ENCODE measurements at places on chromosomes 4 and X.

GRCh38 chr4:59698041-59698440, 1502.1 kb upstream of the ADGRL3 start:
- DNase-seq: no peak

DNA sequence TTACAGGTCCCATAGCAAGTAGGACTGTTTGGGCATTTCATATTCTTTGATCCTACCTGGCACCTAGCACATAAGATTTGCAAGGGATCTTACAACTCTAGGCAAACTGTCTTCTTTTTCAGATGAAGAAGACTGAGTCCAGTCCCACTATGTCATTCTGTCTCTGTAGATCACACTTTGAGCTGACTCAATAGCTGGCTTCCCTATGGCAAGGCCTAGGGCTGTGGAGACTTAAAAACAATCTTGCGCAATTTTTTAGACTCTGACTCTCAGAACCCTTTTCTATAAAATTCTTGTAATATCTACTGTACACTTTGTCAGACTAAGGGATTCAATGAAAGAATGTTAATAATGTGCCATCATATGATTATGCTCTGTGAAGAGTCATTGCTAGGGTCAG, 26.7 kb downstream of the OTC start:
- no peak for DNase-seq

GRCh38 chr4:2767705-2768074, 11.6 kb upstream of the TNIP2 start:
- DNase-seq: no peak

DNA sequence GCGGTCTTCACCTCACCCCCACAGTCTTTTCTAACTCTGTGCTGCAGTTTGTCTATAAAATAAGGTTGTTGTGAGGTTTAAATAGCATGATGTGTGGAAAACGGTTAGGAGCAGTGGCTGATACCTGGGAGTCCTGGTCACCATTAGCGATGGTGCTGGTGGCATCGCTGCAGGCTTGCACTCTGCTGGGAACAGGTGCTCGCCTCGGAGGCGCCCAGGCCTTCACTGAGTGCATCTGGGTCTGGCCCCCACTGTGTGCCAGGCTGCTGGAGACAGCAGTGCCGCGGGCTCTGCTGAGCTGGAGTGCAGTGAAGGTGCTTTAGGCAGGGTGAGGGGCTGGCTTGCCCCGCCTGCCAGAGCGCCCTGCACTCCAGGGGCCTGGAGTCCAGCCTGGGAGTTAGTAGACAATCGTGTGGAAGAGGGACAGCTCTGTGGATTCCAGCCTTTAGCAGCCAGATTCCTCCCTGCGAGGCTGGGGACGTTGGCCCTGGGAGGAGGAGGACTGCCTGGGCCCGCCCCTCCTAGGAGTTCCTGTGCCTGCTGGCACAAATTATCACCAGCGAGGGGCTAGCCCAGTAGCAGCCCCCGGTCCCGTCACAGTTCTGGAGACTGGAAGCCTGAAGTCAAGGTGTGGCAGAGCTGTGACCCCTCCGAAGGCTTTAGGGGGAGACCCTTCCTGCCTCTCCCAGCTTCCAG, 7.3 kb downstream of the RGS12 start:
- no peak for DNase-seq

DNA sequence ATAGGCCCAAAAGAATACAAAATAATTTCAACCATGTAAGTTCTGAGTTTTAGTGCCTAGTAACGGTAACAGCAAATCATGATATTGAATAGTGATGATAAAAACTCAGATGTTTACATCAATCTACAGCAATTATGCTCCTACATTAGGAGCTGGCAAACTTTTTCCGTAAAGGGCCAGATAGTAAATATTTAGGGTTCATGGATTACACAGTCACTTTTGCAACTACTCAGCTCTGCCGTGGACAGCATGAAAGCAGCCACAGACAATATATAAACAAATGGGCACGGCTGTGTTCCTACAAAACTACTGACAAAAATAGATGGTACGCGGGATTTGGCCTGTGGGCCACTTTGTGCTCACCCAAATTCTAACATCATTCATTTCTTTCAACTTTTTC, 167.8 kb upstream of the NAP1L5 start:
- no peak for DNase-seq

DNA sequence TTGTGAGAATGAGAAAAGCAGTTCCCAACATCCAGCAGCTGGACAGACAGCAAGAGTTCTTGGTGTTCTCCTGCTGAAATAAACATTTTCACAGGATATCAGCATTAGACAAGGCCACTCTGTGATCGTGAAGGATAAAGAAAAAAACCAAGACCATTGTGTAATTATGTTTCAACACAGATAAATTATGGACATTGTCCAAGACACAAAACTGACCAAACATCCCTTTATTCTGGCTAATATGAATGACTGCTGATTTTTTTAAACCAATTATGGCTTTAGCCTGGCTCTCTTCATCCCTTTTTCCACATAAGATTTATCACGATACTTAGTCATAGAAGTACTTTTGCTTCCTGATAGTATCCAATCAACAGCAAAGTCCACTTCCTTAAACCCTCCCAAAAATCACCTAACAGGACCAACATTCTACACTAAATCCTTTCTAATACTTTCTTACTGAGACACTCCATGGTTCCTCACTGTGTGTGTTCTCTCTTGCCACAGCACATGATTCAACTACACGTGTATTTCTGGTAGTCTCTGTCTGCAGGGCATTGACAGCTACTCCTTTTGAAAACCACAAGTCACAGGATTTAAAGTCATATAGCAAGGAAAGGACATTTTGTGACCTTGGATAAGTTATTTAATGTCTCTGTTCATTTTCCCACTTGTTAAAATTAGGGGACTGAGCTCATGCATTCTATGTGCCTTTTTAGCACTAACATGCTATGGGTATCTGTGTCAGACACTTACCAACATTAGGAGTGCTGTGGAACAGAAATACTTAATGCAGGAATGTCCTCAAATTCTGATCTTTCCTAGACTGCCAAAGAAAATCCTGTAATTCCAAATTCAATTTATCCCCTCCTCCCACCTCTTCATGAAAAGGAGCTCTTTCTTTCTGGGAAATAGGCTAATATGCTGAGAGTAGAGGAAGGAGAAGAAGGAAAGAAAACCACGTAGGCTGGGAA, 137.2 kb upstream of the PGRMC2 start:
- no peak for DNase-seq

- DNase-seq: no peak
Observed at GRCh38 chrX:43513085-43513484, 143.0 kb upstream of the MAOA start.

DNA sequence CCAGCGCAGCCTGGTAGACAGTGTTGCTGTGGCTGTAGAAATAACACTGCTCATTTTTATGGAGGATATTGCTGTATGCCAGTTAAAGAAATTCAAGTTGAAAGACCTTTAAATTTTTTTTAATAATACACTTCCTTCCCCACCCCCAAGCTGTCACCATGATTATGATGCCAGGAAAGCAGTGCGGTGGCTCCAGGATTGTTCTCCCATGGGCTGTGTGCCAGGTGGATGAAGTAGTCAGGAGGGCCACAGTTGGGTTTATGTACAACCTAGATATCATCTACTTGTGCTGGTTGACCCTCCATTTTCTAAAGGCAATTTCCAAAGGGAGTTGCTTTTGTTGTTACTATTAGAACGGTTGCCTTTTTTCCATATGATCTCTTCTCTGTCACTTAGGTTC, 136.6 kb downstream of the AFF1 start:
- DNase-seq: no peak

- DNase-seq: no peak
Observed at GRCh38 chrX:19954335-19955096, 36.3 kb downstream of the BCLAF3 start.

GRCh38 chr4:14400307-14400706, 602.0 kb upstream of the CPEB2 start:
- DNase-seq: no peak

DNA sequence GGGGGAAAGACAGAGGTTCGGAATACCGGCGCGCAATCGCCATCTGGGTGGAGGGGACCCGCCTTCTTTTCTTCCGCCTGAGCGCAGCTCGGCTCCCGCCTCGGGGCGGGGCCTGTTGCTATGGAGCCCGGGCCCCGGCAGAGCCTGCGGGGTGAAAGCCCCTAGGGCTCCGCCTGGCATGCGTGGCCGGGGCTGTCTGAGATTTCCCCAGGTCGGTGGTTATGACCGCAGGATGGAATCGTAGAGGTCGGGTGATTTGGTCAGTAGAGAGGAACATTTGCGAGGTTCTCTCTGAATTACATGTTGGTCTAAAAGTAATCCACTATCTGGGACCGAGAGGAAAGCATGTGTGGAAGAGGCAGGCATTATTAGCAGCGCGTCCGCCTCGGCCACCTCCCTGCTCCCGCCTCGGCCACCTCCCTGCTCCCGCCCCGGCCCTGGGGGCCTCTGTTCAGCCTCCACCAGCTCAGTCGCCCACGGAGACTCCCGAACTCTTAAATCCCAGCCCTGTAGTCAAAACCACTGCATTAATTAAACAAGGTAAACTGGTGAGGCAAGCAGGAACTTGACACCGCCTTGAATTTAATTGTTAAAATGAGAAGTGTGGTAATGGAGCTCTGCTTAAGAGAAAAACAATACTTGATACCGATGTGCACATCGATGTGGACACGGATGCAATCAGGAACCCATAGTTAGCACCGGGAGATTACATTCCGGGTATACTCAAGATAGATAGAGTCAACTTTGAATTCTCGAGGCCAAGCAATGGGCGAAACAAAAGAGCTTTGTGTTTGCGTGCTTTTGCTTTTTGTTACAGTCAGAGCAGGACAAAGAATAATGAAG, 45.2 kb downstream of the TRIM2 start:
- peak; percentile 83 for DNase-seq

All from T-helper 22 cell (primary cell).